A673 (cell line): ENCODE measurements at places on chromosomes 5 and 9.

- peak; percentile 34 for DNase-seq
Observed at GRCh38 chr5:38497946-38498345, 58.5 kb downstream of the LIFR start.

GRCh38 chr9:117002686-117003085 is 315.6 kb downstream of the TRIM32 start:
- no peak for DNase-seq

- peak; percentile 15 for DNase-seq
Observed at GRCh38 chr5:168159425-168159824, 132.0 kb upstream of the WWC1 start.

DNA sequence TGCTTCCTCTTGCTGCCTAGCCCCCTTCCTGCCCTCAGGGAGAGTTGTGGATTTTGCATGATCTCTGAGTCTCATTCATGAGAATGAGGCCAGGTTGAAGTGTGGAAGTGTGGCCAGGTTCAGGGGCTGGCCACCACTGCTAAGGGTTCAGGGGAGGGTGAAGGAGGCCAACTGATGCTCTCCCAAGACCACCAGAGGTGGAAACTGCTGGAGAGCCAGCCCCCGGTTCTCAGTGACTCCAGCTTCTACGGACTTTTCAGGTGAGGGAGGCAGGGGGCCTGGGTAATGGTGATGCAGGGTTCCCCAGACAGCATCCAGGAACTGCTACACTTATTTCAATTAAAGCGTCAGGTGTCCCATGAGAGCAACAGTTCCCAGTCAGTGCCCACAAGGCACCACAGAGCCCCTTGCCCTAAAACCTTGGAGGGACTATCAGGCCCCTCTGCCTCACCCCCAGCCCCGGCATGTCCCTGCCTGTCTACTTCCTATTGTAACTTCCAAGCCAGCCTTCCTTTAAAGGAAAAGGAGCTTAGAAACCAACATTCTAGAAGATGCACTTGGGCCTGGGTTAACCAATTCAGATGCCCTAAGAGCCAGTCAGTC is 50.1 kb downstream of the AMBP start:
- DNase-seq: no peak

GRCh38 chr5:64557911-64558310 is 52.1 kb downstream of the RGS7BP start:
- no peak for DNase-seq

- DNase-seq: peak; percentile 24
Observed at GRCh38 chr5:54018438-54018837, 291.9 kb downstream of the ARL15 start.

DNA sequence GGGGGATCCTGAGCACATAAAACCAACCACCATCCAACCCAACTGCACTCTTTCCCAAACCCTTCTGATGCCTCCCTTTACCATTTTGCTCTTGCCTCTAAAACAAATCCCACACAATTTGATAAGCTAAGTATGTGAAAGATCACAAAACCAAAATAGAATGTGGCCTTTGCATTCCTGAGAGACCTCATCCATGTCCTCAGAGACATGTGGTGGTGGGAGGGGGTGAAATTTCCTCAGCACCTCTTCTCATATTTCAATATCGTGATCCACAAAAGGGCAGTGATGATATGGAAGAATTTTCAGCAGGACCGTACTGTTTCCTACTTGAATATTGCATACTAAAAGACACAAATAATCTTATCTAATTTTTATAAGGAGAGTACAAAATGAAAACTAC is 423.3 kb downstream of the TLE1 start:
- no peak for DNase-seq

- DNase-seq: peak; percentile 77
Observed at GRCh38 chr5:68534131-68534940, 318.8 kb downstream of the PIK3R1 start.

GRCh38 chr9:385818-386398 is 171.2 kb downstream of the DOCK8 start:
- DNase-seq: peak; percentile 66

DNA sequence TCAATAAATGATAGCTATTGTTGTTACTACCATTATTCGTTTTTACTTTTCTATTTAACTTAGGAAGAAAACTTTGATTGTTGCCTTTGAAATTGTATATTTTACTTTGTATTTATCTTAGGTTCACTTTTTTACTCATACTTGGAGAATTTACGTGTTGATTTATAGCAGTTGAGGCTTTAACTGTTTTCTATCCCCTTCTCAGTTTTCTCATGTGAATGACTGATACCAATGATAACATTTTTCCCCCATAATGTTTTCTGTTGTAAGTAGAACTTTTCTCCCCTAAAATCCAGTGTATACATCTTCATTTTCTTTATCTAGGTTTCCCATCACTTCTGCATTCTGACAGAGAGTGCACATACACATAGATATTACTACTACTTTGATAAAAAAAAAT is 54.4 kb downstream of the FSD1L start:
- no peak for DNase-seq

- DNase-seq: no peak
Observed at GRCh38 chr5:176995896-176996767, 10.4 kb downstream of the UIMC1 start.

GRCh38 chr9:126096340-126096739 is 230.3 kb upstream of the MVB12B start:
- DNase-seq: peak; percentile 10

GRCh38 chr9:89765211-89765946 is 160.6 kb downstream of the GADD45G start:
- DNase-seq: no peak

DNA sequence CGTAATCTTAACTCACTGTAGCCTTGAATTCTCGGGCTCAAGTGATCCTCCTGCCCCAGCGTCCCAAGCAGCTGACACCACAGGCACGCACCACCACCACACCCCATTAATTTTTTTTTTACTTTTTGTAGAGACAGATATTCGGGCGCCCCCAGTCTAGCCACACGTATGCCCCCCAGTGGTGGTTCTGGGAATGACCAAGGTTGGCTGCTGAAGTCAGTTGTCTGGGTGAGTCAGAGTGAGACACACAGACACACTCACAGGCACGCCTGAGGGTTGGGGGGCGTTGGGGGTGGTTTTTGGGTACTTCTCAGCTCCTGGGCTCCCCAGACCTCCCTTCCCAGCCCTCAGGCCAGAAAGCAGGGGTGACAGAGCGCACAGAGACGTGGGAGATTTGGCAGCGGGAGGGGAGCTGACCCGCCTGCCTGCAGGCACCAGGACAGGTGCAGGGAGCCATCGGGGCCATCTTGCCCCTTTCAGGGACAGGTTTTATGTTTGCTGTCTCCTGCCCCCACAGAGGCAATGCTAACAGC is 4.2 kb upstream of the ENTPD8 start:
- peak; percentile 79 for DNase-seq

GRCh38 chr9:132042324-132042723 is 37.3 kb downstream of the MED27 start:
- peak; percentile 14 for DNase-seq

DNA sequence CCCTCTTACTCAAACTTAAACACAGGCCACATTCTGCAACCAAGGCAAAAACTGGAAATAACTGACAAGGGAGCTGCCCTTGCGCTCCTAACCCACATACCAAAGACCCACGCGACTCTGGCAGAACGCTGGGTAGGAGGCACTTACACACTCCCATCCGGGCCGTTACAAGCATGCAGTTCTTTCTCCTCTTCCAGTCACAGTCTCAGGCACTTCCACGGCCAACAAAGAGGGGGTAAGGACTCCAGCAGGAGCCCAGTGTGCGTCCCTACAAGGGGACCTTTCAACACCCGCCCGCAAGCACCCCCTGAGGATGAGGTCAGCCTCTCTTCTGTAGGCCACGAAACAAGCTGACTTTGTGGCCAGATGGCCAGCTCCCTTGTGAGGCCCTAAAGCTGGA is 57.4 kb downstream of the SERINC5 start:
- no peak for DNase-seq

GRCh38 chr9:83281306-83282255 is 218.6 kb upstream of the RASEF start:
- peak; percentile 66 for DNase-seq
